T-helper 1 cell (primary cell): ENCODE measurements at places on chromosomes 16 and 17.

DNA sequence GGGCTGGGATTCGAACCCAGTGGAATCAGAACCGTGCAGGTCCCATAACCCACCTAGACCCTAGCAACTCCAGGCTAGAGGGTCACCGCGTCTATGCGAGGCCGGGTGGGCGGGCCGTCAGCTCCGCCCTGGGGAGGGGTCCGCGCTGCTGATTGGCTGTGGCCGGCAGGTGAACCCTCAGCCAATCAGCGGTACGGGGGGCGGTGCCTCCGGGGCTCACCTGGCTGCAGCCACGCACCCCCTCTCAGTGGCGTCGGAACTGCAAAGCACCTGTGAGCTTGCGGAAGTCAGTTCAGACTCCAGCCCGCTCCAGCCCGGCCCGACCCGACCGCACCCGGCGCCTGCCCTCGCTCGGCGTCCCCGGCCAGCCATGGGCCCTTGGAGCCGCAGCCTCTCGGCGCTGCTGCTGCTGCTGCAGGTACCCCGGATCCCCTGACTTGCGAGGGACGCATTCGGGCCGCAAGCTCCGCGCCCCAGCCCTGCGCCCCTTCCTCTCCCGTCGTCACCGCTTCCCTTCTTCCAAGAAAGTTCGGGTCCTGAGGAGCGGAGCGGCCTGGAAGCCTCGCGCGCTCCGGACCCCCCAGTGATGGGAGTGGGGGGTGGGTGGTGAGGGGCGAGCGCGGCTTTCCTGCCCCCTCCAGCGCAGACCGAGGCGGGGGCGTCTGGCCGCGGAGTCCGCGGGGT, at the start of gene CDH1:
TSS of gene CDH1 (plus strand) at position 247 of the 684 bp plus-strand sequence. CDS start at position 371, 124 bp downstream.
- DNase-seq, result peak; percentile 16

DNA sequence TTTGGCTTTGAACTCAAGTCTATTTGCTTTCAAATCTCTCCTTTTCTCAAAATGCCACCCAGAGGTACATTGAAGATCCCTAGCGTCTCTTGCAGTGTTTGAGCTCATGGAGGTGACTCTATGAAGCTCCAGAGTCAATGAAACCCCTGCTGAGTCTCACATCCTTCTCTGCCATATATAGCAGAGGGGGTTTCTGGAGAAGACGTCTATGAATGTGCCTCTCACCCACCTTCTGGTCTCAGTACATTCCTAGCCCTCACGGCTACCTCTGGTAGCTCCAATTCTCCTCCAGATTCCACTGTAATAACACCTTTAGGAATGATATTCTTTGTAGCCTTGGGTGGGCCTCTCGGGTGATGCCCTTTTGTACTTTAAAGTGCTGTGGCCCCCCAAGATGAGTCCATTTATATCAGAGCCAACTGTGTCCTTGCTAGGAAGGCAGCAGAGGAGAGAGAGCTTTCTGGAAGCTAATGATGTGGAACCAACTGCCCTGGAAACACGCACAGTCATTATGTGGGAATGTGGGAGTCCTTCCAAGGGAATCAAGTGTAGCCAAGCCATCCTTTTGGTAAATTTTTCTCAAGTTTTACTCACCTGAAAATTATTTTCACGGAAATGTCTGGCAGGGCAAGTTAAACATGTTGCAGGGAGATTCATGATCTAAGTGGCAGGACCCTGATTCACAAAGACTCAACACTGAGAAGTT, 123.4 kb downstream of the ASIC2 start:
- no peak for DNase-seq

GRCh38 chr17:50316016-50316587, 29.8 kb upstream of the XYLT2 start:
- DNase-seq, result no peak

- DNase-seq, result no peak
Measured at GRCh38 chr17:77819497-77819896, 139.0 kb upstream of the TNRC6C start.

GRCh38 chr16:74724820-74725549, 24.3 kb upstream of the MLKL start:
- no peak for DNase-seq

DNA sequence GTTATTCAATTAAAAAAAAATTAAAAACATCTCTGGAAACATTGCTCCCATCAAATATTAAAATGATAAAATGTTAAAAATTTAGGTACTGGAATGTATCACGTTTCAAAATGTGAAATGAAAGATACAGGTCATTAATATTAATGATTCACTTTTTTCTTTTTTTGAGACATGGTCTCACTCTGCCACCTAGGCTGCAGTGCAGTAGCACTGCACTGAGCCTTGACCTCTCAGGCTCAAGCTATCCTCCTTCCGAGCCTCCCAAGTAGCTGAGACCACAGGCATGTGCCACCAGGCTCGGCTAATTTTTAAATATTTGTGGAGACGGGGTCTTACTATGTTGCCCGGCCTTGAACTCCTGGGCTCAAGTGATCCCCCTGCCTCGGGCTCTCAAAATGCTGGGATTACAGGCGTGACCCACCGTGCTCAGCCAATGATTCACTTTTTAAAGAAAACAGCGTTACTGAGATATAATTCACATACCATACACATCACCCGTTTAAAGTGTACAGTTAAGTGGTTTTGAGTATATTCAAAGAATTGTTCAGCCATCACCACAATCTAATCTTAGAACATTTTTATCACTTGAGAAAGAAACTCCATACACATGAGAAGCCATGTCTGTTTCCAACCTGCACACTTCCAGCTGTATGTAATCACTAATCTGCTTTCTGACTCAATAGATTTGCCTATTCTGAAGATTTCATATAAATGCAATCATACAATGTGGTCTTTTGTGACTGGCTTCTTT, 19.1 kb upstream of the NETO2 start:
- no peak for DNase-seq

GRCh38 chr16:12265108-12265507, 288.6 kb downstream of the SNX29 start:
- no peak for DNase-seq

- no peak for DNase-seq
Measured at GRCh38 chr17:18140648-18141047, 32.1 kb downstream of the MYO15A start.

- DNase-seq, result no peak
Measured at GRCh38 chr17:67746704-67747571, 29.2 kb downstream of the NOL11 start.

GRCh38 chr16:86509759-86510464, 415 bp upstream of the FOXF1 start:
- no peak for DNase-seq

DNA sequence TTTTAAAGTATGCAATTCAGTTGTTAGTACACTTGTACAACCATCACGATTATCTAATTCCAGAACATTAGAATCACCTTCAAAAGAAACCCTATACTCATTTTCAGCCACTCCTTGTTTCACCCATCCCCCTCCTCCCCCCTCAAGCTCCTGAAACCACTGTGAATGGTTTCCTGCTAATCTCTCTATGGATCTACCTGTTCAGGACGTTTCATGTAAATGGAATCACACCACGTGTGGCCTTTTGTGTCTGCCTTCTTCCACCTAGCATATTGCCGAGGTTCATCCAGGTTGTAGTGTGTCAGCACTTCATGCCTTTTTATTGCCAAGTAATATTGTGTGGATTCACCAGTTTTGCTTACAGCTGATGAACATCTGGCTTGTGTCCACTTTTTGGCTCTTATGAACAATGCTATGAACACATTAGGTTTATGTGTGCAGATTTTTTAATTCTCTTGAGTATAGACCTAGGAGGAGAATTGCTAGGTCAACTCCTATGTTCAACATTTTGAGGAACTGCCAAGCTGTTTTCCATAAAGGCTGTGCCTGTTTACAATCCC, 17.8 kb downstream of the EIF4A3 start:
- no peak for DNase-seq

DNA sequence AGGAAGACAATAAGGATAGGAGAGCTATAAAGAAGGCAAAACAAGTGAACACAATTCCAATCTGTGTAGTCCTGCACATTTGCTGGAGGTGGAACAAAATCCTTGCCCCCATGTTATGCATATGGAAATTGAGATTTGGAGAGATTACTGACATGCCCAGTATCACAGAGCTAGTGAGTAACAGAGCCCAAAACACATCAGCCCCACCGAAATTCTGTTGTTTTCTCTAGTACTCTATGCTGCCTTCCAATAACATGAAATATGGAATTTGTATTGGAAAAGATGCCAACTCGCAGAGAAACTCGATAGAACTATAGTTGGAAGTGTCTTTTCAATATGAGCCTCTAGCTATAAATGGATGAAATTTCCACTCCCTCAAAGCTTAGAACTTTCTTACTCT, 456.6 kb downstream of the CDH13 start:
- no peak for DNase-seq

DNA sequence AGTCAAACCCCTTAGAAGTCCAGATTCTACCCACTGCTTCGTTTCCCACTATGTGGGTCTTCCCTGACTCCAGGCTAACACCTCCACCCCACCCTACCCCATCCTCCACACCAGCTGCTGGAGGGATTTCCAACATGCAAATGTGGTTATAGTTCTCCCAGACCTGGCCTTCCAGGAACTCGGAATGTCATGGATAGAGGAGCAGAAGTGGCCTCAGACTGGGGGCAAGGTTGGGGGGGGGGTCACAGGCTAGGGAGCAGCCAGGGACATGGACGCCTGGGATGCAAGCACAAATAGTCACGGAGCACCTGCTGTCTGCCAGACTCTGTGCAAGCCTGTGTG, 2.0 kb downstream of the CAMKK1 start:
- DNase-seq, result no peak

GRCh38 chr16:78684030-78684611, 584.7 kb downstream of the WWOX start:
- DNase-seq, result no peak

DNA sequence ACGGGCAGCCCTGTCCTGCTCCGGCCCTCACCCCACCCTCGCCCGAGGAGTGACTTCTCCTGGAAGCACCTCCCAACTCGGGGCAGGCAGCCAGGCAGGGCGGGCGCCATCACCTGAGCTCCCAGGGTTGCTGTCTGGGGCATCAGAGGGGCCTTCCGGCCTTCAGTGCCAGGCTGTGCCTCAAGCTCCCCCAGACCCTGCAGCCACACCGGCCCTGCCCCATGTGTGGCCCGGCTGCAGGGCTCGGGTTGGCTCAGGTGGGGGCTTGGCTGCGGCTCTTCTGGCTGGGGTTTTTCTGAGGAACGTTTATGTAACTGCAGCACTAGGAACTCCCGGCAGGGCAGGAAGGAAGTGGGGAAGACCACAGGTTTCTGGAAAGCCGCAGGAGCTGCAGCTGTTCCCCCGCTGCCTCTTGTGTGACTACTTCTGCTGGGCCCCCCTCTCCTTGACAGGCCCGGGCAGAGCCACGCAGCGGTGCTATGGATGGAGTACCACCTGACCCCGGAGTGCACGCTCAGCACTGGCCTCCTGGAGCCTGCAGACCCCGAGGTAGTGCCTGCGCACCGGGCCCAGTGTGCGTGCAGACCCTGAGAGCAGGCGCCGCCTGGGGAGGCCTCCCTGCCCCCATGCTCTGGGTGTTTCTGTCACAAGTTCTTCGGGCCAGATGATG, 45.6 kb downstream of the PRMT7 start:
- DNase-seq, result peak; percentile 59

DNA sequence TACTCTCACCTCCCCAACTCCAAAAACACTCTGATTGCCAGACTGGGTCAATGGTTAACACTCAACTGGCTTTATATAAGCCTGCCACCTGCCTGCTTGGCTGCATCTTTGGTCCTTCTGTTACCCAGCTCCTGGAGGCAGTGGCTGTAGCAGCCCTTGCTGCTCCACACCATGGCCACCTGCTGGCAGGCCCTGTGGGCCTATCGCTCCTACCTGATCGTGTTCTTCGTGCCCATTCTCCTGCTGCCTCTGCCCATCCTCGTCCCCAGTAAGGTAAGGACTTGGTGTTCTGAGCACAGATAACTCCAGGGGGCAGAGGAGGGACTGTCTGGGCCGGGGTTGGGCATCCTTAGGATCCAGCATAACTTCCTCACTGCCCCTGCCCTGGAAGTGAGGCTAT, at the start of gene SLC13A2:
TSS of gene SLC13A2 (plus strand) at position 103 of the 400 bp plus-strand sequence. CDS start at position 172, 69 bp downstream.
- no peak for DNase-seq

DNA sequence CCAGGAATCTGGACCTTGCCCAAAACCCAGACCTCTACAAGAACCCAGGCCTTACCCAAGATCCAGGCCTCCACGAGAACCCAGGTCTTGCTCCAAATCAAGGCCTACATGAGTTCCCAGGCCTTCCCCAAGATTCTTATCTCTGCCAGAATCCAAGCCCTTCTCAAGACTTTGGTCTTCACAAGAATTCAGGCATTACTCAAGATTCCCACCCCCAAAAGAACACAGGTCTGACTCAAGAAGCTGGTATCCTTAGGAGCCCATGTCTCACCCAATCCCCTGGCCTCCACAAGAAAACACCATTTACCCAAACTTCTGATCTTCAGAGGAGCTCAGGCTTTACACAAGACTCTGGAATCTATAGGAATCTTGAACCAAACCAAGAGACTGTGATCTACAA, 2.6 kb downstream of the SPEM3 start:
- no peak for DNase-seq

DNA sequence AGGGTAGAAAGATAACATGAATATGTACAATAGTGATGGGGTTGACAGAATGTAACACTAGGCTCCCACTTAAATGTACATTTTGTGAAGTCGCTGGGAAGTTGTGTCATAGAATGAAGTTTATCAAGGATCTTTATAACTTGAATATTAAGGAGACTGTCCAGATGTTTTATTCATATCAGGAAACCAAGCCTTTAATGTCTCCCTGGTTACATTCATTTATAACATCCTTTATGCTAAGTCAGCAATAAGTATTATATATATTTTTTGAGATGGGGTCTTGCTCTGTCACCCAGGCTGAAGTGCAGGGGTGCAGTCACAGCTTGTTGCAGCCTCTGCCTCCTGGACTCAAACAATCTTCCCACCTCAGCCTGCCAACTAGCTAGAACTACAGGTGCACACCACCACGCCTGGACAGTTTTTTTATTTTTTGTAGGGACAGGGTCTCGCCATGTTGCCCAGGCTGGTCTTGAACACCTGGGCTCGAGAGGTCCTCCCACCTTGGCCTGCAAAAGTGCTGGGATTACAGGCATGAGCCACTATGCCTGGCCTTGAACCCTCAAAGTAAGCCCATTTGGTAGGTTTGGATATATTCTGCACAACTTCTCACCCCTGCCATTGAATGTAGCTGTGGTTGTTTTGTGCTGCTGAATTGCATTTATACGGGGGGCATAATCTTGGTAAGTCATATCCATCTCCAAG, 14.1 kb downstream of the CLTC start:
- DNase-seq, result no peak

DNA sequence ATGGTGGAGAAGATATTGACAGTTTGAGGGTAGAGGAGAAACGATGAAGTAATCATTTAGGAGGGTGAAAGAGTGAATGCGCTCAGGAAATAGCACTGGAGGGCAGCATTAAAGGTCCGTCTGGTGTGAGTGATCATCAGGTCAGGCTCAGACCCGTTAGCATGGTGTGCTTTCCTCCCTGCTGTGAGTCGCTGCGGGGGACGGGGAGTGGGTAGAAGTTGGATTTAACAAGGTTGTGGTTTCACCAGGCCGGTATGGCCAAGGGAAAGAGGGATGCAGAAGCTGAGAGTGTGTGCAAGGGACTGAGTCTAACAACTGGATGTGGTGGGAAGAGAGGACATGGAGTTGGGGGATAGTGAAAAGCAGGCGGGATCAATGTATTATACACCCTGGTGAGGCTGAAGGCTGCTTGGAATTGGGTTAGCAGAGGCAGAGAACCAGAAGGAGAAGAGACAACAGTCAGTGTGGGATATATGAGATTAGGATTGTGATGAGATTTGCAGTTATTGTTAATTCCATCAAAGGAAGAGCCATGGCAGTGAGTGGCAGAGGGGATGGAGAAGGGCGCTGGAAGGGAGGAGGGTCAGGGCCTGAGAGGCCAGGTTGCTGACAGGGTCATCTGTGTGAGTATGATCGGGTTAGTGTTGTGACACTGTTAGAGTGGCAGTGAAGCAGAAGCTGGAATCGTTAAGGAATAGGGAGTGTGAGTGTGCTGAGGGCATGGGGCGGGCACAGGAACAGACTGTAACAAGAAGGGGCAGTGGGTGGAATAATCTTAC, 59.0 kb upstream of the TBX2 start:
- no peak for DNase-seq
